CD4-positive, alpha-beta T cell (primary cell): ENCODE measurements at places on chromosomes 1 and 21.
A peak's percentile ranks its signal among the peaks of the same experiment; 100 is the strongest.

- DNase-seq = no peak
These were observed 2.1 kb downstream of the BRINP3 start for GRCh38 chr1:190475421-190476141.

DNA sequence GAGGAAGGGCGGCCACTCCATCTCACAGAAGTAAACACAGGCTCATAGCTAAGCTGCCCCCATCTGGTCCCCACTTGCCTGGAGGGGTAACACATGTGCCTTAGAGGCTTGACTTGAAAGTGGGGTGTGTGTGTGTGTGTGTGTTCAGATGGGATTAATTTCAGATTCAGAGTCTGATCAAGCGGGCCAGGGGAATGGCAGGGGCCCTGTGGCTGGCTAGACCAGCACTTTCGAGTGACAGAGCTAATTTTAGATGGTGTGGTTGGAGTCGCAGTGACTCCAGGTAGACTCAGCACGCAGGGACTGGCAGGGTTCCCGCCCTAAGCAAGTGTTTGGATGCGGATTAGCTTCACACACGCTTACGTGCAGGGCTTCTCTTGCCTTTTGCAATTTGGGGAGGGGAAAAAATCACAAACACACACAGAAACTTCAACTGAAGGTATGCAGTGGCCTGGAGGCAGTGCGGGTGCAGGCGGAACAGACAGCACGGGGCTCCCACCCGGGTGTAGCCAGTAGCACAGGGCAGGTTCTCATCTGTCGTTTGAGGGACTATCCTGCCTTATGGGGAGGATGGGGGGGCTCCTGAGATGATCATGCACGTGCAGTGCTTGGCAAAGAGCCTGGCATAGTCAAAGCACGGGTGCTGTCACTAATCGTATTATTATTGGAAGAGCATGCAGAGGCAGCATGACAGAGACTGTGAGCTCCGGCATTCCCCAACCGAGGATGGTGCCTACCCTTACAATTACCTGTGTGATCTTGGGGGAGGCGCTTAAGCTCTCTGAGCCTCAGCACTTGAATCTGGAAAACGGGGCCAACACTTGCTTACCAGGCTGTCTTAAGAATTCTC, 1.3 kb downstream of the EDN2 start:
- no peak for DNase-seq

- peak; percentile 80 for DNase-seq
These were observed 6.1 kb downstream of the SKI start for GRCh38 chr1:2233997-2234761.

GRCh38 chr1:3352952-3353331, 101.5 kb upstream of the ARHGEF16 start:
- no peak for DNase-seq

DNA sequence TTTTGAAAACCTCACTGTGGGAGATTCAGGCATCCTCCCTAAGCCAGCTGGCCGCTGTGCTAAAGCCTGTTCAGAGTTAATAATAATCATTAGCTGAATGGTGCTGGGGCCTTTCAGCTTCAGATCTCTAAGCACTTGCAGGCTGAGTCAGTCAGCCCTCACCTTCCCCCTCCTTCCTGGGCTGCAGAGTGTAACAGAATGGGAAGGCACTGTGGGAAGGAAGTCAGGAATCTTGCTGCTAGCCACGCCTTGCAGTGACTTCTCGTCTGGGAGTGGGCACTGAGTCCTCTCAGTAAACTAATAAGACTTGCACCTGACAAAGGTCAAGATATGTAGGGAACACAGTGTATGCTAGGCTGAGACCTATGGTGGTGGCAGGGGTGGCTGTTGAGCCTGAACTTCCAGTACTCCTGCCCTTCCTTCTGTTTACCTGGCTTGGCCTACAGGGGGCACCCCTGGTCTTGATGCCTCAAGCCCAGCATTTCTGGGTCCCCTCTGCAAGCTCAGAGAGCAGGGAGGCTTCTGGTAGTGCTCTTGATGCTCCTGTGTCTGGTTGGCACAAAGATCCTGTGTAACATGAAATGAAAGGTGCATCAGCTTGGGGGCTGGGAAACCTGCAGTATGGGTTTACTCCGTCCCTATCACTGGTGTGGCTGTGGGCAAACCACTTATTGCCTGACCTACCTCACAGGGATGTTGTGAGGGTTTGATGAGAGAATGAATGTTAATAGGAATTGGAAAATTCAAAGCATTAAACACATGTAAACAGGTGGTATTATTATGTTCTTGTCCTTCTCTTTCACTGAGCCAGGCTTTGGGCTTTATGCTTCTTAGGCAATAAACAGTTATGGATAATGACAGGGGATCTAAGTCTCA, 6.0 kb downstream of the CYB561D1 start:
- peak; percentile 50 for DNase-seq
